ENCODE measurements at places on chromosomes 11 and 22. TPM values are rescaled to one million over a fixed set of nuclear protein-coding genes. Genes with fewer than 3 reads are reported as not detected.

DNA sequence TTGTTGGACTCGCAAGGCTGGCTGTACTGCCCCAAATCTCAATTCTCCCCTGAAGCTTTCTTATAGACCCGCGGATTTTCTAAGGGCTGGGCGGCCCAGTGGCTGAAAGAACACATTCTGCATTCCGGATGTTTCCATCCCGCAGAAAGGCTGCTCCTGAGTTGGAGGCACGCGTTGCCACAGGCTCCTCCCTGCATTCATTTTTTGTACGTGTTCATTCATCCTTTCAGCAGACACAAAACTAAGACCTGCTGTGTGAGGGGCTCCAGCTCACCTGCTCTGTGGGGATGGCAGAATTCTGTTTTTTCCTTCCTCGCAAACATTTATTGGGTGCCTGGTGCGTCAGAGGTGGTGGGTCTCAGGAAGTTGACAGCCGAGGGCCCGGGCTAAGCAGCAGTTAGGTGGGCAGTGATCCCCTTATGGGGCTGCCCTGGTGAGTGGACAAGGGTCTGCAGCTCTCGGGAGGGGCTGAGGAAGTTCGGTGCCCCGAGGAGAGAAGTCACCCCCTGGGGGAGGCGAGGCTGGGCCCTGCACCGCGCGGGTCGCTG is 23.7 kb downstream of the SHANK3 start:
- peak; percentile 4 for ATAC-seq

- ATAC-seq, result no peak
Observed at GRCh38 chr11:26953770-26954392, 40.0 kb upstream of the FIBIN start.

- peak; percentile 82 for ATAC-seq
Observed at GRCh38 chr11:957212-957920, 31.7 kb downstream of the AP2A2 start.

DNA sequence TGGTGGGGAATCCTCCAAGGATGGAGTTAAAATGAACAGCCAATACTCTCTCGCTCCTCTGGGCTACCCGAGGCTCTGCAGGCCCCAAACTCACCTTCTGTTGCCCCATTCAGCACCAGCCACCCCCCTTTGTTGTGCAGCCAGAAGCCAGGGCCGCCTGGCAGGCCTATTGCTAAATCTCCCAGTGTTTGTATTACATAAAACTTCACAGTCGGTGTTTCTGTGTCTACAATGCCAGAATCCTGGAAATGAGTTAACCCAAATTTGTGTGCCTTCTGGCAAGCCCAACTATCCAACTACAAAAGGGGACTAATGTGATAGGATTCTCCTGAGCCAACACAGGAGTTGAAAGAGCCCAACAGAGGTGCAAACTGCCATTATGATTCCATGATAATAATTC is 9.3 kb downstream of the KCNJ5 start:
- ATAC-seq, result no peak

GRCh38 chr22:38443628-38444521 is 11.1 kb downstream of the KCNJ4 start:
- peak; percentile 55 for ATAC-seq

- peak; percentile 76 for ATAC-seq
Observed at GRCh38 chr11:118907051-118908042, 18.4 kb downstream of the BCL9L start.

- no peak for ATAC-seq
Observed at GRCh38 chr11:31106326-31106725, 263.2 kb downstream of the DCDC1 start.

TTC12 gene
- total RNA-seq, result 11.8 TPM

LDHA gene
- total RNA-seq, result 564 TPM

SOX10 gene
- total RNA-seq, result 0.44 TPM

Measured in esophagus mucosa (tissue), 1 donor.